ELF-1 (cell line): ENCODE measurements at places on chromosomes 6 and 20.

DNA sequence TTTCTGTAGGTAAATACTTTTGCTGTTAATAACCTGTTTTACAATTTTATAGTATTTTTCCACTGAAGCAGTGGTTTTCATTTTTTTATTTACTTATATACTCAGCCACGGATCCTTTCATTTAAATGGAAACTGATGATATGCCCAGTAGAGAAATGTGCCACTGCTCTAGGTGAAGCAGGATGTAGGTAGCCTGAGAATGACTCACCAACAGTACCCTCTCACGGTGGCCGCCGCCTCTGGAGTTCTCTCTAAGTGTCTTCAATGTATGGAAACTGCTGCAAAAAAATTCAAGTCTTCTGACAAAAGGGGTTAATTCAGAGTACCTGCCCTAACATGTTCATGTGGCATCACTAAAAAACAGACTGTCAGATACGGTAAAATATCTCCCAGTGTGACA, 6.4 kb downstream of the EYA4 start:
- no peak for DNase-seq

- DNase-seq: no peak
Measured at GRCh38 chr20:19783966-19784401, 25.9 kb downstream of the RIN2 start.

DNA sequence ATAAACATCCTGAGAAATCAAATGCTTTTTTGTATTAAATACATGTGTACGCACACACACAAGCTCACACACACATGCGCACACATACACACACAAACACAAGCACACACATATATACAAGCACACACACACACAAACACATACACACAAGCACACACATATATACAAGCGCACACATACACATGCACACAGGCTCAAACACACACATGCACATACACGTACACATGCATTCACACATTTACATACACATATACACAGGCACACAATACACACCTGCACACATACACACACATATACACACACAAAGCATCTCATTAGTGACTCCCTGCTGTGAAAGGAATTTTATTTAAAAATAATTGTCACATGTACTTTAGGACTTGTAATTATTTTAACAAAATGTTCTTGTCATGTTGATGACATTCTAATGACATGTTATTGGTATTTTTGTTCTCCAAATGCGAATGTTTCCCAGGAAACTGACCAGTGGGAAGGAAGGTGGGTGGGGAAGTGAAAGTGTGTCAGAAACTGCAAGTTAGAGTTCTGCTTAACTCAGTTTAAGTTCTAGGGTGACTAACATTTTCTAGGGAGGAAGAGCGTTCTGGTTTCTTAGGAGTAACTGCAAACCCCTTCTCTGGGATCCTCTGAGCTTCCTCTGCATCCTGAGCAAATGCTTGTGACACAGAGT, 113.9 kb upstream of the ZNF217 start:
- DNase-seq: no peak

- DNase-seq: no peak
Measured at GRCh38 chr6:81373414-81373813, 379.1 kb downstream of the TENT5A start.

DNA sequence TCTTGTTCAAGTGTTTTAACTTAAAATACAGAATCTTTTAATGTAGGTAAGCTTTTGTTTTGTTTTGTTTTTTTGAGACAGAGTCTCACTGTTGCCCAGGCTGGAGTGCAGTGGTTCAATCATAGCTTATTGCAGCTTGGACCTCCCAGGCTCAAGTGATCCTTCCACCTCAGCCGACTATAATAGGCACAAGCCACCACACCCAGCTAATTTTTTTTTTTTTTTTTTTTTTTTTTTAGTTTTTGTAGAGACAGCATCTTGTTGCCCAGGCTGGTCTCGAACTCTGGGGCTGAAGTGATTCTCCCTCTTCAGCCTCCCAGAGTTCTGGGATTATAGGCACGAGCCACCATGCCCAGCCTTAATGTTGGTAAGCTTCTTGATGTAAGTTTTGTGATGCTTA, 3.3 kb downstream of the EFHC1 start:
- no peak for DNase-seq

DNA sequence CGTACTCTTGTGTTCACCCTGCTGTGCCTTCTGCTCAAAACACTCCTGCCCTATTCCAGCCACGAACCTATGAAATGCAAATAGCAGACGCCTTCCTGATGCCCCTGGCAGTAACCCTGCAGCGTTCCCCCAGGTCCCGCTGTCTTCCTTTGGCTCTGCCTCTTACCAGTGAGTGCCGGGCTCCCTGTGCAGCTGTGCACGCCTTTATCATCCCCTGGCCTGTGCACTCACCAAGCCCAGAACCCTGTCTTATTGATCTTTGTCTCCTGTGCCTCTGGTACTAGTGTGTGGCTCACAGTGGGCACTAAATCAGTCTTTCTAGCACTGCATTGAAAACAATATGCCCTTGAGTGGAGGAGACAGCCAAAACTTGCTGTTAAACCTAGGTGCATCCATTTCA, 19.7 kb downstream of the ZDHHC14 start:
- no peak for DNase-seq

GRCh38 chr6:5090603-5091002, 5.5 kb downstream of the PPP1R3G start:
- DNase-seq: no peak

DNA sequence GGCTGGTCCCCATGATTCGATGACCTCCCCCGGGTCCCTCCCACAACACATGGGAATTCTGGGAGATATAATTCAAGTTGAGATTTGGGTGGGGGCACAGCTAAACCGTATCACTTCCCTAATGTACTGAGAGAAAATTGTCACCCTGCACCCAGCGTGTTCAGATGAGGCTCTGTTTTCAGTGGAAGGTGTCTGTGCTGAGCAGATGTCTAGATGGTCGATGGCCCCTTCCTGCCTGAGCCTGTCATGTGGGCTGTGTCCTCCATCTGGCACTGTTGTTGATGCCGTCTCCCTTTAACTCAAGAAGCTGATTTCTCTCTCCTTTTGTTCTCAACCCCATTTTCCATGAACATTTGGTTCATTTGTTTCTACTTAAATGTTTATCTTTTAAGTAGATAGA, 37.0 kb downstream of the TMEM181 start:
- DNase-seq: no peak

DNA sequence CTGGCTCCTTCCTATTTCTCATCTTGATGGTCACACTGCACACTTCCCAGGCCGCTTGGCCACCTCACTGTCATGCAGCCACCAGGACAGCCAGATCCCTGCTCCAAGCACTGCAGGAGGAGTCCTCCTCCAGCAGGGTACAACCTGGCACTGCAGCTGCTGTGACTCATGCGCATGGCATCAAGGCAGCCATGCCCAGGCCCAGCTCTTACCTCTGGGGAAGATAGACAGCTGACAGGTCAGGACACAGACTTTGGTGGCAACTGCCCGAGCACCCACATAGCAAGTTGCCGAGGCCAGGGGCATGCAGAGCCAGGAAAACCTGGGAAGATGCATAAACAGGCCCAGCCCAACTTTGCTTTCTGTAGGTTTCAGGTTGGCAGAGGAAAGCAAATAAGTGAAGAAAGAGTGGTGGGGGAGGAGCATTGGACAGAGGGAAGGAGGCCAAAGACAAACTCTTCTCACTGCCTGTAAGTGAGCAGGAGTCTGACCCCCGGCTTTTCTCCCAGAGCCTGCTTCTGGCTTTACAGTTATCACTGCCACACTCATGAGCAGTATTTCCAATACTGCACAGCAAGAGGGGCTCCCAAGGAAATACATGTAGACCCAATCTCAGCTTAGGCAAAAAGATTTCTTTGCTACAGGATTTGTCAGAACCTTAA, 38.8 kb downstream of the SLC22A3 start:
- no peak for DNase-seq

DNA sequence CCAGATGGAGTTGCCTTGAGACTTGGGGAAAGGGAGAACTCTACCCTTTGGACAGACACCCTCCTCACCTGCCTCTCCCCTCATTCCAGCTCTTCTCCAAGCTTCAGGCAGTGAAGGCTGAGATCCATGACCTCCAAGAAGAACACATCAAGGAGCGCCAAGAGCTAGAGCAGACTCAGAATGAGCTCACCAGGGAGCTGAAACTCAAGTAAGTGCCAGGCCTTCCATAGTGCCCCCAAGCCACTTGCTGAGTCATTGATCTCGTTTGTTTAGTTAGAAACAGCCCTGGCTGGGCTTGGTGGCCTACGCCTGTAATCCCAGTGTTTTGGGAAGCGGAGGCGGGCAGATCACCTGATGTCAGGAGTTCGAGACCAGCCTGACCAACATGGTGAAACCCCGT, 39.2 kb downstream of the KIF3B start:
- peak; percentile 39 for DNase-seq
